Adrenal gland (tissue), 19 donors: ENCODE measurements at places on chromosomes 4 and X.

DNA sequence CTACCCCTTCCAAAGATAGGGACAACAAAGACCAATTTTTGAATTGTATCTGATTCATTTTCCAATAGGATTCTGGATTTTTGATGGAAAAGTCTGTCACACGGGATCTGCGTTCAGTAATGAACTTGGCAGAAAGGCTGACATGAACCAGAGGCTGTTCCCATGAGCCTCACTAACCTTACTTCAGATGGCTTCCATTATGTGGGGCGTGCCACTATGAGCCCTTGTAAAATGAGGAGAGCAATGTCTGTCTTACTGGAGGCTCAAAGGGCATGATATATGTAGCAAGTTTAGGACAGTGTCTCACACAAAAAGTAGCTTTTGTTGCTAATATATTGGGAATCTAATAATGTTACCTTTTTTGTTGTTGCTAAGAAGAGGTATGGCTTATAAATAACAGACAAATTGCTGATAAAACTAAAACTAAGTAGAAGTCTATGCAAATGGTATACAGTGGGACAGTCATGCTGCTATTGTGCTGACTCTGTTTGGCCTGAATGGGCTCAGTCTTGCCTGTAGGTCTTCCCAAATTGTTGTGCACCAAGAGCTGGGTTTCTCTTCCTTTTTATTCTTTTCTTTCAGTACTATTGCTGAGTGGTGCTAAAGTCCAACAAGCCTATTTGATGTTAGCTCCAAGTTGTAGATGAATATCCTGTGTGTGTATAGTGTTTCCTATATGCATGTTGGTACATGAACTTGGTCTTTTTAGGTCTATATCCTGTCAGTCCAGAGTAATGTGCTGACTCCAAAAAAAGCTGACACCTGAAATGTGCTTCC lies 132.1 kb downstream of the SPRY1 start:
- DNase-seq = no peak

- no peak for DNase-seq
Observed at GRCh38 chrX:111020283-111020682, 75.7 kb upstream of the PAK3 start.

DNA sequence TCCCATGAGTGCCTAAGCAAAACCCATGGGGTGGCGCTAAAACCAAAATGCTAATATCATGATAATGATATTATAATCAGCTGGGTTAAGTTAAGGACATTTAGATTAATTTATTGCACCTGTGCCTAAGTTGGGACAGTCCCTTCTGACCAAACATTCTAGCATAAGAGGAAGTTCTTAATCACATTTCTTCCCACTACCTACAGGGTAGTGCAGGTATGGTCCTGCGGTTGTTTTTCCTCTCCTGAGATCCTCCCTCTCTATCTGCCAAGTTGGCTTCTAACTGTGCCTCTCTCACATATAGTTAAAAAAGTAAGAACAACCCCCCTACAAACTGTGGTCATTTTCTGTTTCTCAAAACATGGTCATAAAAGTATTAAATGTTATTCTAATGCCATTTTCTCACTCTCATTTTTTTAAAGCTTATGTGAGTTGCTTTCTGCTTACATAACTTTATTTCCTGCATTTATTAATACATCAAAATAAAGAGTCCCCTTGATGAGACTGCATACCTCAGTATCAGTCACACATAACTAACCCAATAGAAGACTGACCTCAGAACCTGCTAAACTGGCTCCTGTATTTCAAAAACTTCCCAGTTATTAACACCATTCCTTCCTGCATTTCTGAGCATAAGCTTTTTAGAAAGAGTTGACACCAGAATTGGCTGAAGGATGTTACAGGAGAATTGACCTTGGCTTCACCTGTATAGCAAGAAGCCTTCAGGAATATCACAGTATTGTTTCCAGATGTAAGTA lies 1332.5 kb downstream of the FSTL5 start:
- no peak for DNase-seq

DNA sequence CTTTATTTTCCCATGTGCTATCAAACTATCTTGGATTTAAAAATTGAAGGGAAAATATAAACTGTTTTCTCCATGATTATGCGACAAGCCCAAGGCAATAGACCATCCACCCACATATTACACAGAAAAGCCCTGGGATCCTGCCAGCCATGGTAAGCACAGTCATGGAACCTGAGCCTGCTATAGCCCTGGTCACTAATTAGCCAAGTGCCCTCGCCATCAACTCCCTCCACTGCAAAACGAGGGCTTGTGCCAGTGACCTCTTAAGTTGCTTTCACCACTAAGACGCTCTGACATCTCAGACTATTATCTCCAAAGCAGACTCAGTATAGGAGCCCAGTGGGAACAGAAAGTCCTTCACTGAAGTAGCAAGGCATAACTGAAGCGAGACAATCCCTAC lies 69.2 kb downstream of the NLGN4X start:
- no peak for DNase-seq

GRCh38 chr4:25638806-25639205 lies 16.8 kb upstream of the SLC34A2 start:
- DNase-seq = no peak
